ENCODE measurements at places on chromosomes 5 and 9.

DNA sequence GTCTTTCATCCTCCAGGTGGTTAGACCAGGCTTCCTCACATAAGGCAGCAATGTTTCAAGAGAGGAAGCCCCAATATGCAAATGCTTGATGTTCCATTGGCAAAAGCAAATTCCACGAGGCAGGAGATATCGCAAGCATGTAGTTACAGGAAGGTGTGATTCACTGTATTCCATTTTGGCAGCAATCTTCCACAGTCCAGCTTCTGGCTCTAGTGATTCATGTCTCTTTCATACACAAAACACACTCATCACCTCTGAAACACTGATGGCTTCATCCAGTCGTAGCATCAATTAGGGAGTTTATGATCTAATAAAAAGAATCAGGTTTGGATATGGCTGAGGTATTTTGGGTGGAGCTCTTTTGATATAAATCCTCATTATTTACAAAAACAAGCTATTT, 552.2 kb upstream of the RIOK2 start:
- H3K4me1 ChIP-seq, result no peaks in the 10 kb centered on the region
- H3K27me3 ChIP-seq, result no peaks in the 10 kb centered on the region

GRCh38 chr9:98931600-98932389, 11.9 kb upstream of the COL15A1 start:
- no peak for DNase-seq
- no peak overlapping the region for H3K27ac ChIP-seq
- H3K36me3 ChIP-seq, result no peaks in the 10 kb centered on the region
- no peaks in the 10 kb centered on the region for H3K27me3 ChIP-seq

- H3K4me1 ChIP-seq, result no peaks in the 10 kb centered on the region
- H3K4me3 ChIP-seq, result no peak overlapping the region
- no peak for DNase-seq
- no peaks in the 10 kb centered on the region for H3K36me3 ChIP-seq
- H3K27me3 ChIP-seq, result no peaks in the 10 kb centered on the region
Measured at GRCh38 chr9:83451308-83451707, 86.9 kb downstream of the FRMD3 start.

GRCh38 chr9:71663931-71664459, 104.3 kb downstream of the CEMIP2 start:
- H3K27me3 ChIP-seq, result no peaks in the 10 kb centered on the region
- no peaks in the 10 kb centered on the region for H3K4me1 ChIP-seq
- no peak for DNase-seq
- no peak overlapping the region for H3K4me3 ChIP-seq
- no peaks in the 10 kb centered on the region for H3K36me3 ChIP-seq

- no peak for DNase-seq
- peaks cover under 1% of the 10 kb centered on the region for H3K36me3 ChIP-seq
- H3K27ac ChIP-seq, result peak overlapping the region; percentile 69
- peak overlapping the region; percentile 93 for H3K4me3 ChIP-seq
- H3K27me3 ChIP-seq, result no peaks in the 10 kb centered on the region
Measured at GRCh38 chr5:77029376-77029885, 773 bp upstream of the AGGF1 start.

DNA sequence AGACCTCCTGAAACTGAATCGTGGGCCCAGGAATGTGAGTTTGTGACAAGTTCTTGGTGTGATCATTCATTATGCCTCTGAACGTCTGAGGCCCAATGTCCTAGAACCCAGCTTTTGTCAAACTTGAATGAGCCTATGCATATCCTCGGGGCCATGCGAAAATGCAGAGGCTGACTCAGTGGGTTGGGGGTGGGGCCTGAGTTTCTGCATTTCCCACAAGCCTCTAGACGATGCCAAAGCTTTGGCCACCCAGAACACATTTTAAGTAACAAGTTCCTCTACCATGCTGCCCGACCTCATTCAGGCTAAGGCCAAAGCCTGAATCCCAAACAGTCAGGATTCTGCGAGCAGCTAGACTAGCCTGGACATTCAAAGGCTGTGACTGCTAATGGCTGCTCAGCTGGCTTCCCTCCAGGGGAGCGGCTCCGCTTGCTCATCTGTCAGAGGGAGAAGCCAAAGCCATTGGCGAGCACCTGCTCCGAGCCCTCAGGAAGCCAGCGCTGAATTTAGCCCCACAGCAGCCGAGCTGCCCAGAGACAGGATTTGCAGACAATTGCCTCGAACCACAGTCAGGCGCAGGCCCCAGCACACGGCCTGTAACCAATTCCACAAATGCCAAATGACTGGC, 177.5 kb downstream of the ZDHHC21 start:
- no peaks in the 10 kb centered on the region for H3K4me1 ChIP-seq
- DNase-seq, result no peak
- no peaks in the 10 kb centered on the region for H3K36me3 ChIP-seq
- no peaks in the 10 kb centered on the region for H3K27me3 ChIP-seq
- H3K4me3 ChIP-seq, result no peak overlapping the region

DNA sequence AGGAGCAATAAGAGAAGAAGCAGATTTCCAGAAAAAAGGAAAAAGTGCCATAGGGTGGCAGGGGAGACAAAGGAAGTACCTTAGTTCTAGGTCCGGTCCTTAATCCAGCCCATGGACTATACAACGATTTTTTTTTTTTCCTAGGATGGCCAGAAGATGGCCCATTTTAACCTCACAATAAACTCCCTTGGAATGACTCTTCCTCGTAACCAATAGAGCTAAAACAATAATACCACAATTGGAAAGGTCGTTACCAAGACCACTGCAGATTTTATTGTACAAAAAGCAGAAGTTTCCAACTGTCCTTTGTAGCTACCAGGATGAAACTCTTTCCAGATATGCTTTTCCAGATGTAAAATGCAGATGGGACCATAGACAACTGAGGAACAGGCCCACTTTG, 34.4 kb upstream of the SSBP2 start:
- H3K4me3 ChIP-seq, result no peak overlapping the region
- H3K36me3 ChIP-seq, result no peaks in the 10 kb centered on the region
- H3K27me3 ChIP-seq, result no peaks in the 10 kb centered on the region

GRCh38 chr5:161863259-161863658, 15.3 kb downstream of the GABRA1 start:
- H3K27ac ChIP-seq, result no peak overlapping the region
- no peak for DNase-seq
- no peak overlapping the region for H3K4me3 ChIP-seq
- no peaks in the 10 kb centered on the region for H3K36me3 ChIP-seq
- H3K27me3 ChIP-seq, result no peaks in the 10 kb centered on the region

- no peak for DNase-seq
- no peak overlapping the region for H3K4me3 ChIP-seq
Measured at GRCh38 chr5:180340856-180341255, 12.3 kb downstream of the GFPT2 start.

GRCh38 chr5:65927503-65928321, 1.3 kb downstream of the ERBIN start:
- peak overlapping the region; percentile 86 for H3K4me3 ChIP-seq
- peaks cover 7% of the 10 kb centered on the region for H3K4me1 ChIP-seq
- H3K27me3 ChIP-seq, result no peaks in the 10 kb centered on the region
- H3K36me3 ChIP-seq, result no peaks in the 10 kb centered on the region
- DNase-seq, result peak; percentile 1

GRCh38 chr5:72790186-72790585, 26.3 kb upstream of the TNPO1 start:
- no peak for DNase-seq
- no peak overlapping the region for H3K4me3 ChIP-seq
- no peaks in the 10 kb centered on the region for H3K36me3 ChIP-seq
- H3K4me1 ChIP-seq, result no peaks in the 10 kb centered on the region
- no peak overlapping the region for H3K27ac ChIP-seq
- no peaks in the 10 kb centered on the region for H3K27me3 ChIP-seq

DNA sequence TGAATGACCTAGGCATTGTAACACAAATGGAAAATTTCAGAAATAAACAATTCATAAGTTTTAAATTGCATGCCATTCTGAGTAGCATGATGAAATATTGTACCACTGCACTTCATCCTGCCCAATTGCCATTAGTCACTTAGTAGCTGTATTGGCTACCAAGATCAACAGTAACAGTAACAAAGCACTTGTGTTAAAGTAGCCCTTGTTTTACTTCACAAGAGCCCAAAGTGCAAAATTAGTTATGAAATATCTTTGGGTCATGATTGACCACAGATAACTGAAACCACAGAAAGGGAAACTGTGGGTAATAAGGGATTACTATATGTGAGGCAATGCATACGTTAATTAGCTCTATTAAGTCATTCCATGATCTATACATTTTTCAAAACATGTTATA, 33.3 kb upstream of the RORB start:
- H3K4me1 ChIP-seq, result no peaks in the 10 kb centered on the region
- no peaks in the 10 kb centered on the region for H3K36me3 ChIP-seq
- no peak overlapping the region for H3K27ac ChIP-seq
- no peak overlapping the region for H3K4me3 ChIP-seq

DNA sequence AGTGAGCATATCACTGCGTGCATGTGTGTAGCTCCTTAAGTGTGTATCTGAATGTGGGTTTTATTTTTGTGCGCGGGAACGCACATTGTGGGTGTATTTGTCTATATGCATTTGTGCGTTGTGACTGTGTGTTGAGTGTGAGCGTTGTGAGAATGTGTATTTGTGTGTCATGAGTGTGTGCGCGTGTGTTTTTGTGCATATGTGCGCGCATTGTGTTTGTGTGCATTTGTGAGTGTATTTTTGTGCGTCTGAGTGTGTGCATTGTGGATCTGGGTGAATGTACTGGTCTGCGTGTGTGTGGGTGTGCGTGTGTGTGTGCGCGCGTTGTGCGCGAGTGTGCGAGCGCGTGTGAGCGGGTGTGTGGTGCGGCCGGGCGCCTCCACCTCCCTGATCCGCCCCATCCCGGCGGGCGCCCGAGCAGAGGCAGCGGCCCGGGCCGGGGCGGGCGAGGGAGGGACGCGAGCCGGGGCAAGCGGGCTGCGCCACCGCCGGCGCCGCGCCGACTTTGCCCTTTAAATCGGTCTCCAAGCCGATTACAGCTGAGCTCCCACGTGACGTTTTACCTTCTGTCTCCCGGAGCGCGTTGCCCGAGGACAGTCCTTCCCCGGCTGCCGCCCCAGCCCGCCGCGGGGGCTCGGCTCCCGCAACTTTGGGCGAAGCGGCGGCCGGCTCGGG, at the start of gene RASGRF2:
Gene RASGRF2, plus strand, starts transcription at position 596 of the 675 bp plus-strand sequence. CDS start 376 bp downstream, outside the sequence.
- H3K36me3 ChIP-seq, result no peaks in the 10 kb centered on the region
- no peaks in the 10 kb centered on the region for H3K27me3 ChIP-seq

DNA sequence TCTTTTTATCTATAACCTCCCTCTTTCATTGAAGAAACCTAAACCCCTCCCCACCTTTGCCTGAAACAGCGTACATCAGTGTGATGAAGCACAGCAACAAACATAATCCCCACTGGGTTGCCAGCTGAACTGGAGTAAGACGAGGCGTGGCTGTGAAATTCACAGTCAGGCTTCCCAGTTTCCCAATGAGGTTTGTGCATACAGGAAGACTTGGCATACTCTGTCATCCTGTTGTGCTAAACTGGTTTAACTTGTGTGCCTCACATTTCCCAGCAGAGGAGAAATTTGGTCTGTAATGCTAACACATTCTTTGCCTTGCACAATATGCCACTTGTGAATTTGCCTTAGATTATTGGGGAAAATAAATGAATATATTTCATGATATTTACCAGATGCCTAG, 121.5 kb downstream of the SV2C start:
- H3K36me3 ChIP-seq, result no peaks in the 10 kb centered on the region
- no peaks in the 10 kb centered on the region for H3K27me3 ChIP-seq
- H3K4me1 ChIP-seq, result no peaks in the 10 kb centered on the region
- DNase-seq, result no peak
- H3K27ac ChIP-seq, result no peak overlapping the region

- DNase-seq, result no peak
- H3K4me1 ChIP-seq, result no peaks in the 10 kb centered on the region
- H3K4me3 ChIP-seq, result no peak overlapping the region
- no peaks in the 10 kb centered on the region for H3K36me3 ChIP-seq
Measured at GRCh38 chr9:129649726-129650679, 8.1 kb upstream of the ASB6 start.

DNA sequence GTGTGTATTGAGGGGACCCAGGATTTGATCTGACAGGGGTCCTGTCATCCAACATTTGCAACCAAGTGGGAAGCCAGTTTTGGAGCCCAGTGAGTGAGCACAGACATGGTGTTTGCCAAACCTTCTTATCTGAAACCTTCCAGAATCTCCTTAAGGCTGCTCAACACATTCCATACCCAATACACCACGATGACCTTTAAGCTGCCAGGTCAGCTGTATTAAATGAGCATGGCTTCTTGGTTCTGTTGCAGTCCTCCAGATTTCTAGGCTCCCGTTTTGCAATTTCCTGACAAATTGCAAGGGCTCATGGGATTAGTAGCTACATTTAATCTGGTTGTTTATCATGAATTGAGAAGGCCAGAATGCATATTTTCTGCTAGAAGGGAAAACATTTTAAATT, 124.2 kb upstream of the ATP10B start:
- no peak overlapping the region for H3K4me3 ChIP-seq
- H3K27me3 ChIP-seq, result no peaks in the 10 kb centered on the region
- DNase-seq, result no peak
- no peak overlapping the region for H3K27ac ChIP-seq

- no peaks in the 10 kb centered on the region for H3K4me1 ChIP-seq
- no peak overlapping the region for H3K27ac ChIP-seq
- no peaks in the 10 kb centered on the region for H3K36me3 ChIP-seq
- H3K4me3 ChIP-seq, result no peak overlapping the region
Measured at GRCh38 chr5:60961685-60962084, 16.7 kb downstream of the NDUFAF2 start.

DNA sequence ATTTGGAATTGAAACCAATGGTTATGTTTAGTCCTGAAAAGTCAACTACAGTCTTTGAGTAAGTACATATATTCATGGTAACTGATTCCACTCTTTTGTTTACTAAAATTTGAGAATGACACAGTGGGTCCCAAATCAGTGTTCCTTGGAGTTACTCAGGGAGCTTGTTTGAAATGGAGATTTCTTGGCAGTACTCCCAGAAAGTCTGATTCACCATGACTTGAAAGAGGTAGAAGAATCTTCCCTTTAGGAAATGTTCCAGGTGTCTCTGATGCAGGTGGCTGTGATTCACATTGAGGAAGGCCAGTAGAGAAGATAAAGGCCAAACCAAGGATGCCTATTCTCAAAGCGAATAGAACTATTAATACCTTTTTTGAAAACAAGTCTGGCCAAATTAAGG, 1078.3 kb downstream of the CDH12 start:
- no peaks in the 10 kb centered on the region for H3K36me3 ChIP-seq
- H3K27ac ChIP-seq, result no peak overlapping the region
- no peak for DNase-seq
- H3K4me3 ChIP-seq, result no peak overlapping the region

DNA sequence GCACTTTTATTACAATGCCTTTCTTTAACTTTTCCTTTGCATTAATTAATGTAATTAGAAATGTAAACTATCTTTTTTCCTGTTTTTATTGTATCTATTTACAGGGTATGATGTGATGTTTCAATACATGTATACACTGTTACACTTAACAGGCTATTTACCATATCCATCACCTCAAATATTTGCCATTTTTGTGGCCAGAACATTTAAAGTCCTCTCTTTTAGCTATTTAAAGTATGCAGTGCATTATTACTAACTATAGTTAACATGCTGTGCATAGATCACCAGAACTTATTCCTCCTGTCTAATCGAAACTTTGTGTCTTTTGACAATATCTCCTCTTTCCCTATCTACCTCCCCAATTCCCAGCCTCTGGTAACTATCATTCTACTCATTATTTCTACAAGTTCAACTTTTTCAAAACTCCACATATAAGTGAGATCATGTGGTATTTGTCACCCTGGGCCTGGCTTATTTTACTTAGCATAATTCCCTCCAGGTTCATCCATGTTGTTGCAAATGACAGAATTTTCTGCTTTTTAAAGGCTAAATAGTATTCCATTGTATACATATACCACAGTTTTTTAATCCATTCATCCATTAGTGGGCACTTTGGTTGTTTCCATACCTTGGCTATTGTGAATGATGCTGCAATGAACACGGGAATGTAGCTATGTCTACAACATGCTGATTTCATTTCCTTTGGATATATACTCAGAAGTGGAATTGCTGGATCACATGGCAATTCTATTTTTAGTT, 32.8 kb downstream of the OR2K2 start:
- no peak for DNase-seq
- H3K4me3 ChIP-seq, result no peak overlapping the region
- no peak overlapping the region for H3K27ac ChIP-seq
